ENCODE measurements at places on chromosomes 2 and 18. TPM values are rescaled to one million over a fixed set of nuclear protein-coding genes. Genes with fewer than 3 reads are reported as not detected.

DNA sequence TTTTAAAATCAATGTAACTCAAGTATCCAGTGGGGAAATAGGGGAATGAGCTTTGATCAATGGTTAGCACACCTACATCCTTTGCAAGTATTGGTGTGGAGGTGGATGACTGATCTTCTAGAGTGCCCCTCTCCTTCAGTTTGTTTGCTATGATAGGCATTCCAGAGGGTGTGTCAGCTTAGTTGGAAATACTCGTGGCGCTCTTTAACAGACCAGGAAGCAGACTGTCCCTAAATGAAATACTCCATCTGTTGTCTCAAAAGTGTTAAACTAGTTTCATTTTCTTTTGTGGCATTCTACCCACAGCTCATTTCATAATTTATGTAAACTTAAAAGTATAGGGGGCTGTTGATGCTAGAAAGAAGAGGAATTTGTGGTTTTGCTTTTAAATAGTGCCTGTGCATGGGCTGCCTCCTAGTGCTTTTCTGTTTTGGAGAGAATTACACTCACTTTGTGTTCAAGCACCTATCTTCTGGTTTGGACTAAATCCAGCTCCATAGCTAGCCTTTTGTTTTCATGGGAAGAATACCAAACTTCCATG, 66.2 kb downstream of the STAT1 start:
- no peak overlapping the region for H3K4me3 ChIP-seq
- no peaks in the 10 kb centered on the region for H3K27me3 ChIP-seq
- DNase-seq, result peak; percentile 51
- peak overlapping the region; percentile 58 for H3K27ac ChIP-seq
- no peaks in the 10 kb centered on the region for H3K36me3 ChIP-seq

Gene SCG2
- total RNA-seq, result 14.2 TPM

Gene IL18RAP
- 0.80 TPM for total RNA-seq

Gene RSAD2
- total RNA-seq, result 1.6 TPM

GRCh38 chr18:27673861-27674260, 488.8 kb upstream of the CHST9 start:
- H3K27ac ChIP-seq, result no peak overlapping the region
- H3K4me3 ChIP-seq, result no peak overlapping the region
- H3K36me3 ChIP-seq, result no peaks in the 10 kb centered on the region
- no peaks in the 10 kb centered on the region for H3K27me3 ChIP-seq

Gene ADAM23
- total RNA-seq, result 2.0 TPM

Gene PIAS2
- 30.7 TPM for total RNA-seq

DNA sequence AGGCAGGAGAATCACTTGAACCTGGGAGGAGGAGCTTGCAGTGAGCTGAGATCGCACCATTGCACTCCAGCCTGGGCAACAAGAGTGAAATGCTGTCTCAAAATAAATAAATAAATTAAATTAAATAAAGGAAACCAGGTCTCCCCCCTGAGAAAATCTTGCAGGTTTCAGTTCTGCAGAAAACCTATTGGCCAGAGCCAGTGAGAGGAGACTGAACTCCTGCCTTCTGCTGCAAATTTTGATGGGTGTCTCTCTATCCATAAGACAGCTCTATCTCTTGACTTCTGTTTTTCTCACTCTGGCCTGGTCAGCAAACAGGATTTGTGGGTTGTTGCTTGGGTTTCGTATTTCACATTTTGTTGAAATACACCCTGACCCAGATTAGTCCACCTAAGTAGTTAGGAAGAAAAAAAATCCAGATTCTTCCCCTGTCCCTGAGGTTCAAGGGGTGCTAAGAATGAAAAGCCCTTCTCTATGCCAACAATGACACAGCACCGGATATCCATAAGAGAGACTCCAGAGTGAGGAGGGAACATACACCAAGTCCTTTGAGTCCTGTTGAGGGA, 86.7 kb upstream of the MAP4K4 start:
- H3K27me3 ChIP-seq, result no peaks in the 10 kb centered on the region
- H3K4me1 ChIP-seq, result peaks cover 7% of the 10 kb centered on the region
- DNase-seq, result no peak
- no peak overlapping the region for H3K27ac ChIP-seq

GRCh38 chr2:8659092-8659734, 22.6 kb upstream of the ID2 start:
- no peaks in the 10 kb centered on the region for H3K36me3 ChIP-seq
- H3K4me3 ChIP-seq, result no peak overlapping the region
- H3K4me1 ChIP-seq, result peaks cover 19% of the 10 kb centered on the region
- DNase-seq, result no peak
- H3K27ac ChIP-seq, result no peak overlapping the region

DNA sequence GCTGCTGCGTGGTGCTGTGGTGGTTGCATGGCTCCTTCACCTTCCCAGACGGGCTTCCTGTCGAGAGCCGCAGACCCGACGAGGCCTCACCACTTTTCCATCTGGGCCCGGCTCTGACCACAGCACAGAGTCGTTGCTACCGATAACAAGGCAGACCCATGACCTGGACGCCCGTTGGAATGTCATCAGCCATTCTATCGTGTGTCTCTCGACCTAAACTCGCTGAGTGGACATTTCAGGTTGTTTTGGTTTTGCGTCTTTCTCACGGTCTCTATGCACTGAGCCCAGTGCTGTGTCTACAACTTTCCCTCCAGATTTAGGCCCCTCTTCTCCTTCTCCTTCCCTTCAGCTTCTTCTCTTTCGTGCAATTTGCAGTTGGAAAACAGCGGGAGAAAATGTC, 204.7 kb upstream of the TPO start:
- no peaks in the 10 kb centered on the region for H3K4me1 ChIP-seq
- no peaks in the 10 kb centered on the region for H3K27me3 ChIP-seq
- DNase-seq, result no peak
- no peak overlapping the region for H3K27ac ChIP-seq
- H3K36me3 ChIP-seq, result no peaks in the 10 kb centered on the region
- no peak overlapping the region for H3K4me3 ChIP-seq

GRCh38 chr2:191385416-191386160, 140.4 kb downstream of the MYO1B start:
- no peak for DNase-seq
- H3K27ac ChIP-seq, result no peak overlapping the region
- no peaks in the 10 kb centered on the region for H3K27me3 ChIP-seq
- H3K4me1 ChIP-seq, result peaks cover 5% of the 10 kb centered on the region
- H3K4me3 ChIP-seq, result no peak overlapping the region

Gene ANKRD62
- total RNA-seq, result not detected

DNA sequence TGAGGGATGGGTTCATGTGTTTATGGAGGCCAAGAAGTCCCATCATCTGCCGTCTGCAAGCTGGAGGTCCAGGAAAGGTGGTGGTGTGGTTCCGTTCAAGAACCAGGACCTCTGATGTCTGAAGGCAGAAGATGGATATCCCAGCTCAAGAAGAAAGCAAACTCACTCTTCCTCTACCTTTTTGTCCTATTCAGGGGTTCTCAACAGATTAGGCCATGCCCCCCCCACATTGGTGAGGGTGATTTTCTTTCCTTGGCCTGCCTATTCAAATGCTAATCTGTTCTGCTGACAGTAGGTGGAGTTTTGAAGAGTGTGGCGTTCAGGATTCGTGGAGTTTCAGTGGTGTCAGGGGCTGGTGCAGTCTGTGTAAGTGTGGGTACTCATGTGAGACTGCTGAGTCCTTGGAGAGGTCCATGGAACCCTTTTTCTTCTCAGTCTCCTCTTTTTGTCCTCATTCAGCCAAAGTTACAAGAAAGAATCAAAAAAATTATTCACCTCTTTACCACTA, 5.9 kb downstream of the MSL3B start:
- no peak for DNase-seq
- no peaks in the 10 kb centered on the region for H3K36me3 ChIP-seq
- H3K27ac ChIP-seq, result no peak overlapping the region
- H3K4me1 ChIP-seq, result no peaks in the 10 kb centered on the region

Gene CNGA3
- total RNA-seq, result 0.13 TPM

- H3K27me3 ChIP-seq, result no peaks in the 10 kb centered on the region
- no peaks in the 10 kb centered on the region for H3K36me3 ChIP-seq
- DNase-seq, result no peak
Measured at GRCh38 chr2:151782378-151783132, 45.7 kb downstream of the ARL5A start.

DNA sequence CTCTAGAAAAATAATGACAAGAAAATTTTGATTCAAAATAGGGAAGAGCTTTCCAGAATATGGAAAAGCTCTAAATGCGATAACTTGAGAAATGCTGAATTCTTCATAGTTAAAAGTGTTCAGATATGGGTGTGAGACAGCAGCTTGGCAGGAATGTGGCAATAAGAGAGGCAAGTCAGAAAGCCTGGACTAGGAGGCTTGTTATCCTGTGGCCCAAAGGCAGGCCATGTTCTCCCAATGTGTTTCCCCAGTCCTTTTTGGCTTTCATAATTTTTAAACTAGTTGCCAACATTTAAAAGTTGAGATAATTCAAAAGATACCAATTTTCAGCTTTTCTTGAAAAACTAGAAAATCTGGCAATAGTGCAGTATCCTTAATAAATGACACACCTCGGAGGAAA, 366.3 kb upstream of the FANCL start:
- DNase-seq, result no peak
- H3K4me1 ChIP-seq, result no peaks in the 10 kb centered on the region
- H3K36me3 ChIP-seq, result no peaks in the 10 kb centered on the region
- H3K27me3 ChIP-seq, result no peaks in the 10 kb centered on the region
- no peak overlapping the region for H3K4me3 ChIP-seq

GRCh38 chr2:120293096-120294007, 40.7 kb downstream of the RALB start:
- no peak for DNase-seq
- no peak overlapping the region for H3K27ac ChIP-seq
- peaks cover 8% of the 10 kb centered on the region for H3K4me1 ChIP-seq
- H3K27me3 ChIP-seq, result no peaks in the 10 kb centered on the region

- DNase-seq, result peak; percentile 50
- no peaks in the 10 kb centered on the region for H3K27me3 ChIP-seq
- H3K27ac ChIP-seq, result peak overlapping the region; percentile 41
- peaks cover 15% of the 10 kb centered on the region for H3K4me1 ChIP-seq
- H3K4me3 ChIP-seq, result peak overlapping the region; percentile 60
Measured at GRCh38 chr2:237968048-237968862, 1.4 kb downstream of the UBE2F start.

- DNase-seq, result no peak
- H3K36me3 ChIP-seq, result no peaks in the 10 kb centered on the region
- no peak overlapping the region for H3K4me3 ChIP-seq
- peaks cover 11% of the 10 kb centered on the region for H3K27me3 ChIP-seq
- H3K27ac ChIP-seq, result no peak overlapping the region
Measured at GRCh38 chr2:30927465-30928075, 120.3 kb upstream of the CAPN13 start.

- peaks cover 51% of the 10 kb centered on the region for H3K4me1 ChIP-seq
- no peaks in the 10 kb centered on the region for H3K27me3 ChIP-seq
- H3K27ac ChIP-seq, result peak overlapping the region; percentile 93
- DNase-seq, result peak; percentile 70
Measured at GRCh38 chr18:21996351-21996826, 173.0 kb upstream of the GATA6 start.

- H3K4me1 ChIP-seq, result no peaks in the 10 kb centered on the region
- no peak overlapping the region for H3K27ac ChIP-seq
- DNase-seq, result no peak
- no peak overlapping the region for H3K4me3 ChIP-seq
Measured at GRCh38 chr2:157345647-157346389, 20.2 kb upstream of the ERMN start.

DNA sequence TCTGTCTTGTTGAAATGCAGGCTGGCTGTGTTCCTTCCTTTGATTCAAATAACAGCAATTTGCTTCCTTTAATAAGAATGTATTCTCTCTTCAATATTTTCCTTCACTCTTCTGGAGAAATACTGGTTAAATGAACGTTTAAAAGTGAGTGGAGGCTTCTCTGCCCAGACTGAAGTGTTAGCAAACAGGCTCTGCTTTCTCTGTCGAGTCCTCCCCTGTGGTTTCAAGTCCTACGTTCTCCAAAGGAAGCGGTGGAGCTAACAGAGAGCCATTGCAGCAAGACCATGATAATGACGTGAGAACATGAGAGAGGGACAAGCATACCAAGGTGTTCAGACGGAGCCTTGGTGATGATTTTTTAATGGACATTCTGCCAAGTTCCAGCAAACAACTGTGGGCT, 26.2 kb upstream of the PID1 start:
- no peaks in the 10 kb centered on the region for H3K27me3 ChIP-seq
- H3K4me3 ChIP-seq, result no peak overlapping the region
- no peak overlapping the region for H3K27ac ChIP-seq
- H3K4me1 ChIP-seq, result no peaks in the 10 kb centered on the region
- no peak for DNase-seq

- H3K4me1 ChIP-seq, result peaks cover 22% of the 10 kb centered on the region
- H3K4me3 ChIP-seq, result no peak overlapping the region
- H3K27ac ChIP-seq, result no peak overlapping the region
- H3K36me3 ChIP-seq, result no peaks in the 10 kb centered on the region
- no peak for DNase-seq
- H3K27me3 ChIP-seq, result no peaks in the 10 kb centered on the region
Measured at GRCh38 chr18:74509856-74510769, 13.9 kb downstream of the CNDP2 start.

Gene LHCGR
- not detected for total RNA-seq

DNA sequence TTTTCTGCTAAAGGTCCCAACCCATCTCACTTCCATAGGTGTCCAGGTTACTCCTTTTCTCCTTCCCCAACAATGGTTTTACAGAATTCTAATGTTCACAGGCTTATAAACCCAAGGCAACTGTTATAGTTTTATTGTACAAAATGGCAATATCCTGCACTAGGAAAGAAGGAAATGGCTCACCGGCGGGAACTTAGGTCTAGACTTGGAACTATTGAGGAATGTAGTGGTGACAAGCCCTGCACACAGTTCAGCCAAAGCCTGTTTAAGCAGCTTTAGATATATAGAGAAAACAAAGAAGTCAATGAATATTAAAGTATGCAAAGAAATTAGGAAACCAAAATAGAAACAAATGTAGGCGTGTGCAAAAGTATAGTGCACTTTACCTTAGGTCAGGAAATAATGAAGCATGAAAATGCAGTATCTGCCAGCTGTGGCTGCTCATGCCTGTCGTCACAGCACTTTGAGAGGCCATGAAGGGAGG, 22.7 kb upstream of the KCNG3 start:
- no peaks in the 10 kb centered on the region for H3K4me1 ChIP-seq
- H3K27me3 ChIP-seq, result no peaks in the 10 kb centered on the region
- no peak overlapping the region for H3K4me3 ChIP-seq
- no peaks in the 10 kb centered on the region for H3K36me3 ChIP-seq

GRCh38 chr2:102230410-102230909, 43.6 kb downstream of the IL1RL2 start:
- no peak for DNase-seq
- H3K36me3 ChIP-seq, result no peaks in the 10 kb centered on the region
- H3K4me1 ChIP-seq, result peaks cover 24% of the 10 kb centered on the region
- no peaks in the 10 kb centered on the region for H3K27me3 ChIP-seq
- no peak overlapping the region for H3K27ac ChIP-seq

DNA sequence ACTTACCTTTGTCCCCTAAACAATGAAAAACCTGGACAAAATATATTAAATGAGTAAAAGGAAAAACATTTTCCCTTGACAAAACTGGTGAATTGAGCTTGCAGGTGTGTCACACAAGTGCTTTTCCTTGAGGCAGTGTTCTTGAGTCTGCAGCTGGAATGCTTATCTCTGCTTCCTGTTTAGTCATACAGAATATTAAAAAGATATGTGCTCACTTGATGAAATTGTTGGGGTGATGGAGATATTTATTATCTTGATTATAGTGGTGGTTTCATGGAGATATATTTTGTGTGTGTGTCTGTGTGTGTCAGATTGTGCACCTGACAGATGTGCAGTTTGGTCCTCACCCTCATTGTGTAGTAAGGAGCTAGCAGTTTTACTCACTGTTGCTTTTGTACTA, 3.3 kb downstream of the TAF1B start:
- no peak for DNase-seq
- H3K27me3 ChIP-seq, result no peaks in the 10 kb centered on the region
- no peak overlapping the region for H3K4me3 ChIP-seq
- no peak overlapping the region for H3K27ac ChIP-seq

Gene BCL2L11
- 26.5 TPM for total RNA-seq
